ENCODE measurements at places on chromosomes 6 and 20.

- DNase-seq: no peak
These were observed 20.2 kb upstream of the GATA5 start for GRCh38 chr20:62495749-62496567.

GRCh38 chr6:152879681-152880080, 103.2 kb downstream of the FBXO5 start:
- DNase-seq: peak; percentile 21

GRCh38 chr6:42720739-42721138, 1.7 kb downstream of the PRPH2 start:
- DNase-seq: no peak

DNA sequence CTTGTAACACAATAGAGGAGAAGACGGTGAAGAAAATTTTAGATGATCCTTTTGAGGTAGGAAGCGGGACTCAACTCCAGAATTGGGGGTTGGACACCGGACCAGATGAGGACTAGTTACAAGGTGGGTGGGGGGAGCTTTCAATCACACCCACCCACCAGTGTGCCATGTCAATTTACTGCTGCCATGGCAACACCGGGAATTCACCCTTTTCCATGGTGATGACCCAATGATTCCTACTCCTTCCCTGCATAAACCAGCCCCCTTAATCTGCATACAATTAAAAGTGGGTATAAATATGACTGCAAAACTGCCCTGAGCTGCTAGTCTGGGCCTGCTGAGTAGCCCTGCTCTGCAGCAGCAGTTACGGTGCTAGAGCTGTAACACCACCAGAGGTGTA, 14.7 kb downstream of the RAD21L1 start:
- DNase-seq: no peak

DNA sequence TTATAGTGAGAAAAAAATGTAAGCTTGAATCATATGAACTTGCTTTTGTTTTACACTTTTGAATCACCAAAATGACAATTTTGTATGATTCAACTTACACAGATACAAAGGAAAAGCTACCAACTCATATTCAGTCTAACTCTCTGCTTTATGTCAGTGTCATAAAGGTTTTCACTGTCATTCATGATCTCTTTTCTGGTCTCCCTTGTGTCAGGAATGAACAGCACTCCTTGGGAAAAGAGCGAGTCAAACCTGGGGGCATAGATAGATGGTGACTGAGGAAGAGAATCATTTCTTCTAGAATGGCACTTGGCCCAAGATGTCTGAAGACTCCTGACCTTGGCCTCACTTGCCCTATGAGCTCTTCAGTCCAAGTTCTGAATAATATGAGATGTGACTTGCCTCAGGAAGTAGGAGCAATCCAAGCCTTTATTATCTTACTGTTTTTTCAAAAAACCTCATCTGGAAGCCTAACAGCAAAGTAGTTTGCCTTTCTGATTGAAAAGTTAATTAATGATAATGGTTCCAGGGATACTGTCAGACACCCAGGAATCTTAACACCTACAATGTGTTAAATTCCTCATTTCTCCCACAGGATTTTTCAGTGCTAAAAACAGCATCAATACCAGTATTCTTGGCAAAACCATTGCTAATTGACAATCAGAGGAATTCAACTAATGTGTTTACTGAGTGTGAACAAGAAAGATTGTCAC, 270.0 kb upstream of the HSF2 start:
- DNase-seq: no peak

Data from AML-193 (cell line).